ENCODE measurements at places on chromosomes 2 and 18.

DNA sequence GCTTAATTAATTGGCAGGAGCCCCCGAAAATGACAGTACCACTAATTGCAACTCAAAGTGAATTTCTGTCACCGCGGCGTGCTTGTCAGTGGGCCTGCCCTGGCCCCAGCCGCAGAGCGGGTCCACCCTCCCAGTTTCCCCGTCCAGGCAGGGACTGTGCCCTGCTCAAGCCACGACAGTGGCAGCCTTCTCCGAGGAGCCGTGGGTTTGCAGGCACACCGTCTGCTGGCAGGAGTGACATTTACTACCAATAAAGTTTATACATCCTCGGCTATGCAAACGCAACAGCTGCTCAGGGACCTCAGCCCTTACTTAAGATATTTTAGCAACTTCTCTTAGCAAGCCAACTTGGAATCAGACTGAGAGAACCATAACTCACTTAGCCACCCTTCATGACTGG, 112.7 kb downstream of the GBX2 start:
- DNase-seq: no peak

GRCh38 chr18:32445846-32446245, 24.8 kb downstream of the GAREM1 start:
- DNase-seq: no peak

DNA sequence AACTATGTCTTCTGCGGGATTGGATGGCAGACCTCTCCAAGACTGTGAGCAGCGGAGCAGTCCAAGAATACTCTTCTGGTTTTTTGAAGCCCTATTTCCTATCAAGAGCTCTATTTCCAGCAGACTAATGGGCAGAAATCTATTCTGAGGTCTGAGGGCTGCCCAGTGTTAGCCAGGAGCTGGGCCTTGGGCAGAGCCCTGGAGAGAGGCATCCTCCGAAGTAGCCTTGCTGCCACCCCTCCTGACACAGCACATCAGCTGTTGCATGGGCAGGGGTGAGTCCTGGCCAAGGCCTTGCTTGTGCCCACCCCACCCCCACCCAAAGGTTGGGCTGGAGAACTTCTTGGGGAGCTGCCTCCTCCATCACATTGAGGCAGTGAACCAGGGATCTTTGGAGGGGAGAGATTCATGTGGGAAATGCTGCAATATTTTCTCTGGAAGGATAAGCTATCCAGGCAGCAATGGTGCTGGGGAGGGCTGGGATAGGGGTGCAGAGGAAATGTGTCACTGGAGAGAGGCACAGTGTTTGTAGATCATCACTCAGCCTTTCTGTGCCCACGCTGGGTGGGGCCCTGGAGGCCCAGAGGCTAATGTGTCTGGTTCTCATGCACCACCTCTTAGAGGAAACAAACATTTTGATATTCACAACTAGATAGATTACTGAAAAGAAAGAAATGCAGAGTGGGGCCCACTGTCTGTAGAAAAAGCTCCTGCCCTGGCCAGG, 104.7 kb downstream of the VSNL1 start:
- no peak for DNase-seq

- no peak for DNase-seq
Measured at GRCh38 chr2:20989404-20989803, 54.5 kb downstream of the APOB start.
